ENCODE measurements at places on chromosomes 7 and 10. TPM values are rescaled to one million over a fixed set of nuclear protein-coding genes. Genes with fewer than 3 reads are reported as not detected.

Gene SFTPA2
- not detected for total RNA-seq

Gene PON1
- total RNA-seq: not detected

Gene HOXA9
- total RNA-seq: 1.8 TPM

Gene NMT2
- total RNA-seq: 37.2 TPM

Gene VWC2
- total RNA-seq: not detected

Gene NODAL
- not detected for total RNA-seq

Gene NAT16
- not detected for total RNA-seq

DNA sequence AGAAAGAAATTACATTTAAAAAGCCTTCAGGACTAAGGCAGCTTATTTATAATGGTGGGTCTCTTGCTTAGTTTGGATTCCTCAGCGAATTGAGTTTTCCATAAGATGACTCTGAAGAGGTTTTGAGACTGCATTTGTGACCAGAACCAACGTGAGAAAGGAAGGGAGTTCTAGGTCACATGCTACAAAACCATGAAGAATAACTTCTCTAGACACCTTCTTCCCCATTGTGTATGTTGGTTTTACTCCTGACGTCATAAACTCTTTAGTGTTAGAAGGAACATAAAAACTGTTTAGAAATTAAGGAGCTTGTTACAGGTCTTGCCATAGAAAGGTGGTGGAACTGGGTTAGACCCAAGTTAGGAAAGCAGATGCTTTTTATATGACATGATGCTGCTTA is 11.1 kb downstream of the PTPN12 start:
- DNase-seq: no peak

DNA sequence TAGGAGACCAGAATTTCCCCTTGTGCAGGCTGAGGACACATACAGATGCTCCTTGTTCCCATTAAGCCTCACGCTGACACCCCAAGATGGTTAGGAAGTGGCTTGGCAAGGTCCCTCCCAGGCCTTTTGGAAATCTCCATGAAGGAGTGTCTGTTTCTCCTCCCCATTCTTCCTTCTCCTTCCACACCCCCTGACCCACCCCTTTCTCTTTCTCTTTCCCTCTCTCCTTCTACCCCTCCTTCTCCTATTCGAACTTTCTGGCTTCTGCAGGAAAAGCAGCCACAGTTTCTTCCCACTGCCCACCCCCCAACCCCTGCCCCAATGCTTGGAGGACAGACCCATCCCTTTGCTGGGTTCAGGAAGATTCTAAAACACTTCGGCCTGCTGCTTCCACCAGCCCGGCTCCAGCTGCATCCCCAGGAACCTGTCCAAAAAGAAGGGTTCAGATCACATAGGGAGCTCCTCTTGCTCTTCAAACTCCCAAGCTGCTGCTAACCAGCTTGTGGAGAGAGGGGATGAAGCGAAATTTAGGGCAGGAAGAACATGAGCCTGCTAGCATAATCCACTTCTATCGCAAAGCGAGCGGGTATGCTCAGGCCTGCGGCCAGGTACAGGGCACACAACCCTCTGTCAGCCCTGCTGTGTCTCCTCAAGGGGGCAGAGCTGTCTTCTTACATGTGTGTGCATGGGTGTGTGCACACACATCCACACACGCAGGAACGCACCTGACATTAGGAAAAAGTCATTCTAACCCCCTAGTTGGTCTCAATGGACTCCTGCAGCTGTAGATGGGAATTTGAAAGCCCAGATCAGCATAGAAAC is 80.4 kb downstream of the PPP1R3C start:
- peak; percentile 3 for DNase-seq

- DNase-seq: no peak
Measured at GRCh38 chr7:77420438-77420837, 4.3 kb upstream of the GSAP start.

- DNase-seq: no peak
Measured at GRCh38 chr10:11679946-11680345, 62.2 kb upstream of the ECHDC3 start.

DNA sequence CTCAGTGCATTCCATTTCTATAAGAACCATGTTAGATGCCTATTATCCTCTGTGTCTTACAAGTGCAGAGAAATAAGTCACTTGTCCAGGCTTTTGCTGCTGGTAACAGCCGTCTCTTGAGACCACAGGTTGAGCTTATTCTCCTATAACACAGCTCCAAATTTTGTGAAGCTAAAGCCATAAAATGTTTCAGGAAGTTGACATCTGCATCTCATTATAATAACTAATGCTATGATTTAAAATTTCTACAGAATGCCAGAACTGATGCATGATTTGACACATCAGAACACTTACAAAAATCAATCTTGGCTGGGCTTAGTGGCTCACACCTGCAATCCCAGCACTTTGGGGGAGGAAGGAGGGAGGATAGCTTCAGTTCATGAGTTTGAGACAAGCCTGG is 986.9 kb downstream of the TYW1 start:
- no peak for DNase-seq

GRCh38 chr10:86553213-86553612 is 31.6 kb upstream of the WAPL start:
- DNase-seq: no peak

DNA sequence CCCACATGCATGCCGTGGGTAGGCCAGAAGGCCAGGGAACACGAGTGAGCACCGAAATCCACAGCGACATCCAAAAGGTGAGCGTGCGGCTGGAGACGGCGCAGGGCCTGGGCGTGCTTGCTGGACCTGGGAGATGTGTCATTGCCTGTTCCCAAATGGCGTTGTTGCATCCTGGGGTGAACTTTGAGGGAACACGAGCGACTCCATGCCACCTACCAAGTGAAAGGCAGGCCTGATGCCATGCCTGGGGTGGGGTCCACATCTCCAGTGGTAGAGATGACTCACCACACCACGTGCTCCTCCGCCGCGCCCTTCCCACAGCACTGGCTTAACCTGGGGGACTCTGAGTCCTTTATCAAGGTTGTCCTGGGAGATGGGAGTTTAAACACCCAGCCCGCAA is 24.7 kb upstream of the VIPR2 start:
- no peak for DNase-seq

- peak; percentile 71 for DNase-seq
Measured at GRCh38 chr10:35218339-35218955, 91.8 kb downstream of the CREM start.

- no peak for DNase-seq
Measured at GRCh38 chr10:2604891-2605290, 462.5 kb upstream of the PFKP start.

All from Daoy (cell line).